ENCODE measurements at places on chromosomes 7 and 10.

GRCh38 chr10:22333975-22334282 is 11.4 kb upstream of the SPAG6 start:
- no peak for DNase-seq

- no peak for DNase-seq
Observed at GRCh38 chr7:24842449-24843241, 85.4 kb upstream of the GSDME start.

- DNase-seq = no peak
Observed at GRCh38 chr10:70978816-70979480, 90.6 kb upstream of the PCBD1 start.

GRCh38 chr10:110864662-110865140 is 7.0 kb upstream of the PDCD4 start:
- peak; percentile 42 for DNase-seq
